ENCODE measurements at places on chromosomes 5 and 9.

GRCh38 chr5:119943148-119943547 lies 313.8 kb downstream of the FAM170A start:
- no peak for DNase-seq

- no peak for DNase-seq
Measured at GRCh38 chr5:123807177-123807945, 295.4 kb downstream of the CSNK1G3 start.

DNA sequence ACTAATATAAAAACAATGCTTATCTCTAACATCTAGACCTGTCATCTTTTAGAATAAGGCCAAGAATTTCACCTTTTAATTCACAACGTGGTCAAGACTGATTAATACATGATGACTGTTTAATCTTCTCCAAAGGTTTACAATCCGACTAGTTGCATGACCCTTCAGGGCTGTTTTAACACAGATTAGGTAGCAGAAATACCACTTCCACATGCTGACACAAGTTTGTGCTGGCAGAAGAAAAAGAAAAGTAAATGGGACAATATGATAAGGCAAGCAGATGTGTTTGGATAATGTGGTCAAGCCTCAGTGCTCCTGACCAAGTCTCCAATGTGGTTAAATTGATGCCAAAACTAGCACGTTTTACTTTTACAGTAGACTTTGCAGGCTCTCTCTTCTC lies 31.1 kb downstream of the SEMA6A start:
- DNase-seq: no peak

DNA sequence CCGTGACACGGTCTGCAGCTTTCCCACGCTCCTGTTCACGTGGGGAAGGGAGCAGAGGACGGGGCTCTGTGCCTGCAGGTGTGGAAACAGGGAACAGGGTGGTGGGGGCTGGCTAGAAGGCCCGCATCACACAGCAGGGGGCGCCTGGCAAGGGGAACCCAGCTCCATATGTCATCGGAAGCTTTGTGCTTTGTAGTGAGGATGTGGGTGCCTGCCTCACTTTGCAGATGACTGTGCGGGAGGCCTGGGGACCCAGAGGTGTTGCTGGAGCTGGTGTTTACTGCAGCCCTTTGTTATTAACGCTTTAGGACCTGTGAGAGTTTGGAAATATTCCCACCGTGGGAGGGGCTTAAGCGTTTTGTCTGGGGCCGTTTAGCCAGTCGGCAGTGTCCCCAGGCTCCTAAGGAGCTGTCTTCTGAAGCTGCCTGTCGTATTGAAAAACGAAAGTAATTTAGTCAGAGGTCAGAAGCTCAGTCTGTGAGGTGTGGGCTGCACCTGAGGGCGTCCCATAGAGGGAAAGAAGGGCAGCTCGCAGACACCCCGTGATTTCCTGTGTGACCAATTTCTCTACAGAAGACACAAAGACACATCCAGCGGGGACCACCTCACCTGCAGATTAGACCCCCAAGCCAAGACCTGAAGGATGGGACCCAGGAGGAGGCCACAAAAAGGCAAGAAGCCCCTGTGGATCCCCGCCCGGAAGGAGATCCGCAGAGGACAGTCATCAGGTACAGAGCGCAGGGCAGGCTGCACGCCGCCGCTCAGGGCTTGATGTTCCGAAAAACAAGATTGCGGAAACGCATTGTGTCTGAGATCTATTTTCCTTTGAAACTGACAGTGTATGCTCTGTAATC lies 9.1 kb downstream of the MAN1B1 start:
- DNase-seq: peak; percentile 86

DNA sequence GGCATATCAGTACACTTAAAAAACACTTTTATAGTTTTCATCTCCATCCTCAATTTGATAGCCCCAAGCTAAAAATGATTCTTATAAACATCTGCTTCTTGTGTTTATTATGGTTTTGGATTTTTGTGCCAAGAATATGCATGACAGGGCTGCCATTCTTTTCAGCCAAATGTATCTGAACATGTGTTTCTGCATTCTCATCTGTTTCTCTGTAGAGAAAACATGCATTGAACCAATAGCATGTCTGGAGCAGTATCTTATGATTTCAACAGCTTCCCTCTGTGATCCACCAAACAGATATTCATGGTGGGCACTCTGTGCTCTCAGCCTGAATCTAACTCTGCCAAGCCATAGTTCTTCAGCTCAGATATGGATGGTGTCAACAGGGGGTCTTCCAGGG lies 99.3 kb upstream of the ERCC6L2 start:
- DNase-seq: no peak

DNA sequence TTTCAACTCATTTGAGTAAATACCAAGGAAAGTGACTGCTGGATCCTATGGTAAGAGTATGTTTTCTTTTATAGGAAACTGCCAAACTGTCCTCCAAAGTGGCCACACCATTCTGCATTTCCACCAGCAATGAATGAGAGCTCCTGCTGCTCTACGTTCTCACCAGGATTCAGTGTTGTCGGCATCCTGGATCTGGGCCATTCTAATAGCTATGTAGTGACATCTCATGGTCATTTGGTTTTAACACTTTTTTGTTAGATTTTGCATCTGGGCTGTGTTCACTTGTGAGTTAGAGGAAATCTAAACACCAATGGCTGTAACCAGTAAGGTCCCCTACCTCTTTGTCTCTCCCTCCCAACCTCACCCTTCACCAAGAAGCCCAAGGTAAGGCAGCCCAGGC lies 115.9 kb downstream of the ATPSCKMT start:
- DNase-seq: no peak

GRCh38 chr5:170287532-170287931 lies 10.0 kb downstream of the LCP2 start:
- DNase-seq: no peak

- DNase-seq: no peak
Measured at GRCh38 chr9:113998525-113999255, 79.4 kb downstream of the AMBP start.

GRCh38 chr9:122133263-122133983 lies 26.2 kb downstream of the NDUFA8 start:
- no peak for DNase-seq

- no peak for DNase-seq
Measured at GRCh38 chr9:136026266-136026942, 65.2 kb upstream of the UBAC1 start.

- DNase-seq: no peak
Measured at GRCh38 chr9:135747311-135747710, 45.3 kb downstream of the KCNT1 start.

- no peak for DNase-seq
Measured at GRCh38 chr5:44691802-44692201, 116.9 kb upstream of the MRPS30 start.

GRCh38 chr9:110762783-110763182 lies 94.2 kb downstream of the MUSK start:
- DNase-seq: no peak

GRCh38 chr5:163821142-163821541 lies 315.7 kb downstream of the MAT2B start:
- DNase-seq: no peak

DNA sequence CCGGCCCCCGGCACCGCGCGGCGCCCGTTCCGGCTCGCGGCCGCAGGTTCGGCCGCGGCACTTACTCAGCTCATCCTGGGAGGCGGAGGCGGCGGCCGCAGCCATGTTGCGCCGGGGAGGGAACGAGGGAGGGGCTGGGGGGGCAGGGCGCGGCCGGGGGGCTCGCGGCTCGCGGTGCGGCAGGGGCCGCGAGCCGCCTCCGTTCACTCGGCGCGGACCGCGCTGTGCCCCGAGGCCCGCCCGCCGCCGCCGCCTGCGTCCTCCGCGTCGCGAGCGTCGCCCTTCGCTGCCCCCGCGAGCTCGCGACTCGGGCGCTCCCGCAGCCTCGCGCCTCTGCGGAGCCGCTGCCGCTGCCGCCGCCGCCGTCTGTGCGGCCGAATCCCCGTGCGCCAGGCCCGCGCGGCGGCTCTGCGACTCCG lies 735 bp downstream of the ECPAS start:
- DNase-seq: peak; percentile 84
